ENCODE measurements at places on chromosomes 11 and 22.

DNA sequence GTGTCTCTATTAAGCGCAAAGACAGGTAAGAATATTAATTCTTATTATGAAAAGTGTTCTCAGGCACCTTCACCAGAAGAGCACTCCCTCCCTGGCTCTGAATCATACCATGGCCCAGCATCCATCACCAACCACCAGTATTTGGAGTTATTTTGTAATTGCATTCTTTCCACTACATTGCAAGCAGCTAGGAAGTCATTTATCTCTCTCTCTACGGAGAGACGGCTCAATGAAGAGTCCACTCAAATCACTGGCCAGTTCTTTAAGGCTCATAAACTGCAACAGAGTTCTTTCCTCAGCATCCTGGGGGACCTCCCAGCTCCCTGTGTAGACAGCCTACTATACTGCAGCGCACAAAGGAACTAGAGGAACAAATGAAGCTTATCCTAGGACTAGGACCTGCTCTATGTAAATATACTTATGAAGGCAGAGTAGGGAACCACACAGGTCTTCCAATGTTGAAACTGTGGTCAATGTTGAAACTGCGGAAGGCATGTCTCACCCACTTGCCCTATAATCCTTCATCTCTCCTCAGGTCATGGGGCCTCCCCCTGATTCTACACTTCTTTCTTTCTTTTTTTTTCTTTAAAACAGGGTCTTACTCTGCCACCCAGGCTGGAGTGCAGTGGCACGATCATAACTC lies 63.4 kb downstream of the AAMDC start:
- DNase-seq = no peak

GRCh38 chr22:25057013-25057881 lies 104.7 kb downstream of the KIAA1671 start:
- peak; percentile 53 for DNase-seq

DNA sequence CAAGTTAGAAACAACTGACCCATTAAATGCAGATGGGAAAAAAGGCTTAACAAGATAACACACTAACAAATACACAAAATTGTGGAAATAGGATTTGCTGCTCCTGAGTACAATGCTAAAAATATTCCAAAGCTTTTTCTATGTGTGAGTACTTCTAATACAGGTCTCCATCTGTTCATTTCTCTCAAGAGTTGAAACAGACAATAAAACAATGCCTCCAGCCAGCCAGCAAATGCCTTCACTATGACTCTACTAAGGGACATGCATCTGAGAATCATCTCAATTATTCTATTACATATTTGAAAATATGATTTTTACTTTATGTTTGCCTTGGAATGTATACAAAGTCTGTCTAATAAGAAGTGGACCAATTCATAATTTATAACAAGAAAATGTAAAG lies 119.0 kb downstream of the CADM1 start:
- DNase-seq = no peak

DNA sequence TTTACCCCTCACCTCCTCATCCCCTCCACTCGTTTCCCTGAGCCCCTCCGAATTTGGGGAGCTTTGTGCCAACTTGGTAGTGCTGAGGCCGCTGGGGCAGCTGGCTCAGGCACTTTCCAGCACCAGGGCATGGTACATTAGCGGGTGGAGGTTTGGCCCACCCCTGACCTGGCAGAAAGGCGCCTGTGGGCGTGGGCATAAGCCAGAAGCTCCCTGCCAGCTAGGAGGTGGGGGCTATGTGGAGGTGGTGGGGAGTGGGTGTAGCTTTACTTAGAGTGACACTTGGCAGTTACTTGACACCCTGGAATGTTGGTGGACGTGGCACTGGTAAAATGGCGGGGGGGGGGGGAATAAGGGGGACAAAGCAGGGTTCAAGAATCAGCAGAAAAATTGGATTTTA lies 10.3 kb upstream of the IGF2 start:
- DNase-seq = no peak

GRCh38 chr11:39630365-39630764 lies 1829.1 kb downstream of the LRRC4C start:
- no peak for DNase-seq

- no peak for DNase-seq
These were observed 7.6 kb downstream of the NECTIN1 start for GRCh38 chr11:119721129-119722120.

- DNase-seq = peak; percentile 40
These were observed 585.4 kb downstream of the SOX6 start for GRCh38 chr11:15770798-15771414.

- peak; percentile 44 for DNase-seq
These were observed 10.2 kb upstream of the P4HA3 start for GRCh38 chr11:74321487-74322188.

GRCh38 chr11:113796663-113797259 lies 17.2 kb downstream of the CLDN25 start:
- peak; percentile 58 for DNase-seq

DNA sequence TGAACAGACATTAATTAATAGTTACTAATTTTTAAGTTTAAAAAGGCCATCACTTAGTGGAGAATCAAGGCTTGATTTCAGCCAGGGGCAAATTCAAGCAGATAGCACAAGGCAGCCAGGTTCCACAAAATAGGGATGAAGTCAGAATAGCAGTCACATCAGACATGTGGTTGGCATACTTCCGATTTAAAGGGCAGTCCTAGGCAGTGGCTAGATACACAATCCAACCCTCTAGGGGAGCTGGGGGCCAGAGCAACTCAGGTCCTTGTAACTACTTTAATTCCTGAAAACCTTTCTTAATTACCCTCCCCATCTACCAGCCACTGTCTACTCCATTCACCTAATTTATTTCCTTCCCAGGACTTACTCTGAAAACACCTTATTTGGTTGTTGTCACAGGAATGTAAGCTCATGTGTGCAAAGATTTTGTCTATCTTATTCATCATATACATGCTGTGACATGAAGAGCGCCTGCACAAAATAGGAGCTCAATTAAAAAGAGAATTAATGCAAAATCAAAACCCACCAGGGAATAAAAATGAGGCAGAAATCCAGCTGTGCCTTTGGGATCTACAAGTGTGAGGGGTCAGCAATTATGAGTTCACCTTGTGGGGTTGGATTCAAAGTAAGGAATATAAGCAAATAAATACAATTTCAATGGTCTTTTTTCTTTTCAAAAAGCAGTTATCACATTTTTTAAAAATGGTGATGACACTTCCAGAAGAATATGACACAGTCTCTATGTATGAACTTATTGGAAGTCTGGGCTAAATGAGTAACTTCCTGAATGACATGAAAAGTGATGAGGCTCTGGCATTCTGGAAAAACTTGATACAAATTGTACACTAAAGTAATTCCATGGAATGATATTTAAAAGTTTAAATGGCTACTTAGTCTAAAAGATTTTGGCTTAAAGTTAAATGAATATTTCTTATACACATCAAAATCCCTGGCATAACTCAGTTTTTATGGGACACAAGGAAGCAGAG lies 53.8 kb downstream of the COPB1 start:
- no peak for DNase-seq

- DNase-seq = peak; percentile 29
These were observed 5.8 kb downstream of the SELENOO start for GRCh38 chr22:50206599-50206998.

DNA sequence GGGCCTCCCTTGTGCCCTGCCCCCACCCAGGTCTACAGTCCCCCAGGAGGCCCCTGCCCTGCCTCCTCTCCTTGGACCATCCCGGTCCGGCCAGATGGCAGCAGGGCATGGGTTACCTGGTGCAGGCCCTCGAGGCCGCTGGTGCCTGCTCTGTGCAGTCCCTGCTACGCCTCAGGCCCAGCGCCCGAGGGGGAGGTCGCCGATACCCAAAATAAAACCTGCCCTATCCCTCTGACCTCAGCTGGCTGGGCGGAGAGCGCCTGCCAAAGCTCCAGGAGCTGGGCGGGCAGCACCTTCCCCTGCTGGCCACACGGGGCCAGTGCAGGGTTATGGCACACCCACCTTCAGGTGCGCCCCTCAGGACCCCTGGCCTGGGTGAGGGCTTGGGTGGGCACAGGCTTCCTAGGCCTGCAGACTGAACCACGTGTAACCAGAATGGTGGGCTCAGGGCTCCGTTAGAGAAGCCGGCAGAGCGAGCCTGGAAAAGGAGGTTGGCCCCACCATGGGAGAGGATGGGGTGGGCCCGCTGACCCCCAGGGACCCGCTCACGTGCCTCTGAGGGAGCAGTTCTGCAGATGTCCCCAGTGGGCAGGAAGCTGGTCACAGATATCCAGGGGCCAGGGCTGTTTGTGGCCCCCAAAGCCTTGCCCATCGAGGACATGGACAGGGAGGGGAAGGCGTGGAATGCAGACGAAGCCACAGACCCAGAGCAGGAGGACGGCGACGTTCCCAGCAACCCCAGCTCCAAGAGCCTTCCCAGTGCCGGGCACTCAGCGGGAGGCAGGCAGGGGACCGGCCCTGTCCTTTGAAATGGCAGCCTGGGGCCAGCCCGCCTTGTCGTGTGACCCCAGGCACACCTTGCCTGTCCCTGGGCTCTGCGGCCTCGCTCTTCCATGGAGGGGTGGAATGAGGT lies 1.7 kb upstream of the TNNT3 start:
- no peak for DNase-seq

- DNase-seq = no peak
These were observed 81.7 kb downstream of the PRCP start for GRCh38 chr11:82818409-82819043.

DNA sequence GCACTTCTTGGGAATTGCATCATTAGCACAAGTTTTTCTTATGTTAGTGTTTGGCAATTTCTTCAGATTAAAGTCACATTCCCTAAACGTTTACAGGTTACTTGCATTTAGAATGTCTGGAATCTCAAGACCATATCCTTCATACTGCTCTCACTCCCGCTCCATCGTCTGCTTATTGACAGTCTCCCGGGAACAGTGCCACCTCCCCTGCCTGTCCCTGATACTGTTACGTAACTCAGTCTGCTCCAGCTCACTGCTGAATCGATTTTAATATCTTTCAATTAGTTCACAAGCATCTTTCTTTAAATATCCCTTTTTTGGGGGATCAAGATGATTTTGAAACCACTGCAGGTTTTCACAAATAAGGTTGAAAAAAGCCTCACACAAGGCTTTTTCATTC lies 48.2 kb downstream of the GLYATL2 start:
- DNase-seq = no peak

GRCh38 chr22:37521236-37521739 lies 2.1 kb upstream of the CARD10 start:
- peak; percentile 76 for DNase-seq

- DNase-seq = no peak
These were observed 2.7 kb downstream of the PPM1F start for GRCh38 chr22:21949948-21950347.

DNA sequence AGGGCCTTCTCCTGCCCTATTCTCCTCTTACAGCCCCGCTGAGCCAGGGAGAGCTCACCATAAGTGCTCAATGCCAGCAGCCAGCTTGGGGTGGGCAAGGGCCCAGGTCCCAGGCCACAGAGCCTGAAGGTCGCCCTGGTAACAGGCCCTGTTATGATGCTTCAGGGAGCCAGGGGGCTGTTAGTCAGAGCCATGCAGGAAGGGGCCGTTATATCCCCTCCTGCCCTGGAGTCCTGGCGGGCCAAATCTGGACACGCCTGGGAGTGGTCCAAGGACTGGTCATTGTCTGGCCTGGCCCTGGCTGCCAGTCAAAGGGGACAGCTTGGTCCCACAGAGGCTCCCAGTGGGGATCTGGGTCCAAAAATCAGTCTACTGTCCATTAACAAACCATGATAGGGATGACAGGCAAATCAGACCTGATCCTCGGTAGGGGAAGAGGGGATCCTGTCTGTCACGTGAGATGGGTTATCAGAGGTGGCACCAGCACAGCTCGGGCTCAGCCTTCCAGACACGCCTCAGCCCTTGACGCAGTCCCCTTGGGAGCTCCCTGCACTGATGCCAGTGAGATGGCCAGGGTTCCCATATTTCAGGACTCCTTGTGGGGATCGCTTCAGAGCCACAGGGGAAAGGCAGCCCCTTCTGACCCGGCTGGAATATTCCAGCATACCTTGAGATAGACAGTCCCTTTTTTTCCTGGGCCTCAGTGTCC lies 55.9 kb downstream of the LRRC32 start:
- no peak for DNase-seq

DNA sequence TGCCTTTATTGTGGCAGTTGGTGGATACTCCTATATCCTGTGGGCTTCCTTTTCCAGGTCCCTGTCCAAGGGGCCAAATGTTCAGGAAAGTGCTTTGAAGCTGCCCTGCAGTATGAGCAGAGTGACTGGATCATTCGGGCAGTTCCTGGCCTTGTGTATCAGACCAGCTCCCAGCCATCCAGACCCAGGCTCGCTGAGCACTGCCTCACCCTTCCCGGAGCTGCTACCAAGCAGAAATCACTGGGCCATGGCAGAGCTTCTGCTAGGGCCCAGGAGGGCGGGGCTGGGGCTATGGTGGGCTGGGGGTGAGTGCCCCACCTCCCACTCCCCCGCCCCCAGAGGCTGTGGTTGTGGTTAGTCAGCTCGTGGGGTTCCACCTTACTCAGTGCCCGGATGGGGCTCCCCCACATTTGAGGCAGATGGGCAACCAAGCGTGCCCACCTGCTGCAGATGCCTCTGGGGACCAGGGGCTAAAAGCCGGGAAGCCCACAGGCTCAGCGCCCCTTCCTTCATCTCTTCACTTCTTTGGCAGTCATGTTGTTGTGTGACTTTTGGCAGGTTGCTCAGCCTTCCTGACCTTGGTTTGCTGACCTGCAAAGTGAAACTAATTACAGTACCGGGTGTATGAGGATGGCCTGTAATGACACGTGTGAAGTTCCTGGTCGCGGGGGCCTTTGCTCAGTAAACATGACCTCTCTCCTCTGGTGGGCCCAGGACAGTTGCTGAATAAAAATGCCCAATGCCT lies 2.1 kb upstream of the LRRC32 start:
- DNase-seq = no peak

GRCh38 chr22:44816141-44816540 lies 63.8 kb downstream of the ARHGAP8 start:
- DNase-seq = no peak

DNA sequence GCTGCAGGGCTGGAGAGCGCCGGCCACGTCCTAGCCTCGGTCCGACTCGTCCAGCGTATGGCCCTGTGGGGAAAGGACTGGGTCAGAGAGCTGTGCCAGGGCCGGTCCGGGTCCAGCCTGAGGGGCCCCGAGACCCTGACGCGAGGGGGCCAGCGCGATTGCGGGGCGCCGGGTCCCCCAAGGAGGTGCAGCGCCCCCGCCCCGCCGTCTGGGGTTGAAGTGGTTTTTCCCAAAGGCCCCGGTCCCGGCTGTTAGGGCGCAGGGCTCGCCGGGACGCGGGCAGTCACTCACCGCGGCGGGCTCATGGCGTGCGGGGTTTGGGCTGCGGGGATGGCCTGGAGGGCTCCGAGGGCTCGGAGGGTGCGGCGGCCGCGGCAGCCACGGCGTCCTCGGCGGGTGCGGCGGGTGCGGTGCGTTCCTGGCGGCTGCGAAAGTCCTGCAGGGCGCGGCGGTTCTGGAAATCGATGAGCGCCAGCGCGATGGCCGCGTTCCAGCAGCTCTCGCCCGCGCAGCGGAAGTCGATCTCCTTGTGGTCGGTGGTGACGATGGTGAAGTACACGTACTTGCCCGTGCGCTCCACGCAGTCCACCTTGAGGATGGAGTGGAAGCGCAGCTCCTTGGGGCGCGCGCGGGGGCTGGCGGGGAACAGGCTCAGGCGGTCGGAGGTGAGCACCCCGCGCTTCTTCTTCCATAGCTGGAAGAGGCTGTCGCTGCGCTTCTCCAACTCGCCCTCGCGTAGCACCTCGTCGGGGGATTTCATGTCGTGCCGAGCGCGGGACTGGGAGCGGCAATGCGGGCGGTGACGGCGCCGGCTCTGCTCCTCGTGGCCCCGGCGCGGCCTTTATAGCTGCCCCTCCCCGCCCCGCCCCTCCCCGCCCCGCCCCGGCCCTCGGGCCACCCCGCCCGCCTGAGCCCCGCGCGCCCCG lies at the start of gene PHLDA2:
TSS of gene PHLDA2 (minus strand) at position 816 of the 926 bp plus-strand sequence. CDS start at position 760, 56 bp downstream.
- DNase-seq = peak; percentile 53
